ENCODE measurements at places on chromosomes 1 and 21.

- peak; percentile 38 for DNase-seq
Measured at GRCh38 chr1:177809819-177810218, 160.0 kb downstream of the SEC16B start.

DNA sequence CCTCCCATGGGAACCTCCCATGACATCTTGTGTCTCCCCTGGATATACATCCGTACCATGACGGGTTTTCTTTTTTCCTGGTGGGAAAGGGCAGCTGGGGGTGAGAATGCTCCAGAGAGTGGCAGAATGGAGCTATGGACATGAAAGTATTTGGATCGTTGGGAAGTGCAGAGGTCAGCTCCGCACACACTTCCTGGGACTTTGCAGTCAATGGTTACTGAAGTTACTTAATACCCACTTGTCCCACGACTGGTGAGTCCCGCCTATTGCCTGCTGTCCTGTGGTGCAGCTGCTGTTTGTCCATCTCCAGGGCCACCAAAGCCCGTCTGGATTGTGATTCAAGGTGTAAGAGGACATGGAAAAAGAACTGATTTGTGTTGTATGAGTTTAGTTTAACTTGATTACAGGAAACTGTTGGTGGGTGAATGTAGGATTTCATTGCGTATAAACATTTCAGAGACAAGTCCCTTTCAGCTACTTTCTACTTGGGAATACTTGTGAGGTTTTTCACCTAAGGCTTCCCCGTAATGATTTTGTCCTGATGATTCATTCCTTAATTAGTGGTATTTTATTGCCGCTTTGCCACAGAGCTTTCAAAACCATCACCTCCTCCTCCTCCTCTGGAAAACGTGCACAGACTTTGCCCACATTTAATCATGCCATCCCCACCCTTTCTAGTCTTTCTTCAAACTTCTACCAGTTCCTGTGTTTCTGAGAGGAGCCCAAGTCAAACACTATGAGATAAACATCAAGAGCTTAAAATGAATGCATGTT lies 308.8 kb downstream of the KIF26B start:
- DNase-seq = no peak

DNA sequence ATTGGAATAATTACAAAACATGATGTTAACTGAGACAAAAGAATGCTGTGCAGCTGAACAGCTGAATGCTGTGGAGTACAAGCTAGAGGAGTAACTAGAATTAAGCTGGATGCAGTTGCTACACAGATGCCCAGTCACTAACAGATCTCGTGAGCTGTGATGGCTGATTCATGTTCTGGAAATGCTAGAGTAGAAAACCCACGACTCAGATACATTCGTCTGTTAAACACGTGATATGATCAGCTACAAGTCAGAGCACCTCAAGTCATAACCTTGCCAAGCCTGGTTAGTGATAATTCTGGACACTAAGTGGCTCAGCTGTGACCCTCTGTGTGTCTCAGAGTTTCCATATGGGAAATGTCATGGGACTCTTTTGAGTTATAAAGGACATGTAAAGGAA lies 89.7 kb upstream of the ESRRG start:
- no peak for DNase-seq

GRCh38 chr1:205454903-205455335 lies 926 bp downstream of the BLACAT1 start:
- DNase-seq = no peak

GRCh38 chr1:76835203-76835602 lies 32.1 kb upstream of the ST6GALNAC5 start:
- no peak for DNase-seq

DNA sequence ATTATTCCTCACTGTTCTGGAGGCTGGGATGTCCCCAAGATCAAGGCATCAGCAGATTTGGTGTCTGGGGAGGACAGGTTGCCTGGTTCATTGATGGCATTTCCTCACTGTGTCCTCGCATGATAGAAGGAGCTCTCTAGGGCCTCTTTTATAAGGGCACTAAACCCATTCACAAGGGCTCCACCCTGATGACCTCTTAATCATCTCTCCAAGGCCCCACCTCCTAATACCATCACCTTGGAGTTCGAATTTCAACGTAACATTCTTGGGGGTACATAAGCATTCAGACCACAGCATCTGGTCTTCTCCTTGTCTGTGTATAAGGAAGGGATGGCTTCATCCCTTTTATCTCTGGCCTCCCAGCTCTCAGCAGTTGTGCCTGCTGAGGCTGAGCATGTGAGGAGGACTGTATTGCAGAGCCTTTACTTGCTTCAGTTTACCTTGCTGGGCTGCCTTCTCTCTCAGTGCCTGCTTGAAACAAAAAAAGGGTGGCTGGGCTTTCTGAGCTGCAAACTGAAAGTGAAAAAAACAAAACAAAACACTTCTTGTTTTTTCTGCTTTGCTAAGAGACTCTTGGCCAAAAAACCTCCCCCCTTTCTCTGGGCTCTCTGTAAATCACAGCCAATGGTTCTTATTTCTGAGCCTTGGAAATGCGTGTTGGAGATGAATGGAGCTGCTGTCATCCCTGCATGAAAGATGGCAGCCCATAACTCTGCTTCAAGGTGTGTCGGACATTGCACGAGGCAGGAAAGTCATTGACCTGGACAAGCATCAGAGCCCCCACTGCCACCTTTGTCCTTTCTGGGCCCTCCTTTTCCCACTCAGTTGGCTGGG lies 75.8 kb downstream of the RHOU start:
- no peak for DNase-seq

GRCh38 chr1:54354899-54355298 lies 51.3 kb downstream of the SSBP3 start:
- no peak for DNase-seq

DNA sequence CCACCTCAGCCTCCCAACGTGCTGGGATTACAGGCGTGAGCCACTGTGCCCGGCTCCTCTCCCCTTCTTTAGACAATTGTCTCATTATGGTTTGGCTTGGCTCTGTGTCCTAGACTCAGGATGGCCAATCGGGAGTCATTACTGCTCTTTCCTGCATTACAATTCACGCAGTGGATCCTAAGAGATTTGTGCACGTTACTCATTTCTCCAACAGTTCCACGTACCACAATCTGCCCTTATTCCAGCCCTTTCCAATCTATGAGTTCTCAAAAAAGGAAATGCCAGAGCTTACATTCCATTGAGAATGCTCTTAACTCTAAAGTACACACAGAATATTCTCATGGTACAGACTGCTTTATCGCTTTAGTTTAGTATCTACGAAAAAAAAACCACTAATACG lies 357.0 kb downstream of the GPATCH2 start:
- DNase-seq = no peak

GRCh38 chr1:216175714-216176113 lies 247.5 kb downstream of the USH2A start:
- DNase-seq = no peak

- no peak for DNase-seq
Measured at GRCh38 chr1:61332796-61333195, 250.4 kb downstream of the NFIA start.

GRCh38 chr1:77888781-77889642 lies 588 bp downstream of the NEXN start:
- DNase-seq = no peak

- DNase-seq = no peak
Measured at GRCh38 chr1:53158900-53159299, 16.5 kb upstream of the SLC1A7 start.

DNA sequence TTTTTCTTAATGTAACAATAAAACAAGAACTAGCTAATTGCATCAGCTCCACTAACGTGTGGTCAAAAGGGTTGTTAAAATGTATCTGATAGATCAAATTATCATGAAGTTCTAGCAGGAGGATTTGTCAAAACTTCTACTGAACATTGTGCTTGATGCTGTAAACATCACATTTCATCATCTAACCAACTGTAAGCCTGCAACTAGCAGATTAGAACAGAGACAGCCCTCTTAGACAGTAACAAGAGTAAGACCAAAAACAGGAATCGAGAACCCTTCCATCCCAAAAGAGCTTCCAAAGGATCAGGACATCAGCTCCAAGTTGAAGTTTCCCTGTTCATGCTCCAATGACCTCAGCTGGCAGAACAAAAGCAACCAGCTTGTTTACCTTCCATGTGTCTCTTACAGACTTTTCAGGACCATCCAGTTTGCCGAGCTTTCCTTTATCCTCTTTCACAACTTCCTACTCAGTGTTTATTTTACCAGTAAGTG lies 44.6 kb downstream of the NIBAN1 start:
- DNase-seq = no peak

DNA sequence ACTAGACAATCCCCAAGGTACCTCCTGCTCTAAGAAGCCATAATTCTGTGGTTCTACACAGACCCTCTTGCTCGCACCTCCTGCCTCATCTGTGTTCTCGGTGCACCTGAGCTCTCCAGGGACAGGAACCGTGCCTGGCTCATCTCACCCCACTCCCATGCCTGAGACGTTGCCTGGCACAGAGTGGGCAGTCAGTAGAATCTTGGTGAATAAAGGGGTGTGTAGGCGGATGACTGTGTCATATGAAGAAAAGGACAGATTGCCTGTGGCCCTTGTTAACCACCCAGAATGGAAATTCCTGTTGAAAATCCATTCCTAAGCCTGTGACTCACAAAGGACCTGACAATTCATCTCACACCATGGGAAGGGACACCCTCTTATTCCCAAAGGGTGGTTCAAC lies 92.9 kb downstream of the KCNN3 start:
- DNase-seq = no peak

DNA sequence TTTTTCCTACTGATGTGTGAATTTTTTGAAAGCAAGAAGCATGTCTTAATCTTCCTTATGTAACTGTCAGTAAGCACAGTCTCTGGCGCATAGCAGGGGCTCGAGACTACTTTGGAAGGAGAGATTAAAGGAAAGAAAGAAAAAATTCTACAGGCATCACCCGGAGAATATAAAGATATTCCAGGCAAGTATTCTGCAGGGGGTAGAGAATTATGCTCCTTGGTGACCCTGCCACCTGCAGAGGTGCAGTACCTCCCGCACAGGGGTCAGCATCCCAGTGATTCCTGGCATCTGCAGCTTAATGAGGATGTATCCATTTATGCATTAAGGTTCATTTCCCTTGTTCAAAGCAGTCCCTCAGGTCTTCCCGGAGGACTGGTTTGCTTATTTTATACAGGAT lies 87.6 kb upstream of the WLS start:
- DNase-seq = no peak

DNA sequence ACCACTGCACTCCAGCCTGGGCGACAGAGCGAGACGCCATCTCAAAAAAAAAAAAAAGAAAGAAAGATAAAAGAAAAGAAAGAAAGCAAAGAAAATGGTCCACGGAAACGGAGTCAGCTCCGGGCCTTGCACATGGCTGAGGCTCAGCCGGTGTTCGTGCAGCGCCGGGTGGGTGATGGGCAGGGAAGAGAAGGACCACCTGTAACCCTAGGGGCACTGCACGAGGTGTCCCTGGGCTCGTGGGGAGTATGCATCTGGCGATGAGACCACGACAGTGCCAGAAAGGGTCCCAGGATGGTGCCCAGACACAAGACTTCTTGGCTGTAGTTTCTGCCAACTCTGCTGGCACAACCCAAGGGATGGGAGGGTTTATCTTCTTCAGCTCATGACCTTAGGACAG lies 5.8 kb downstream of the CDA start:
- DNase-seq = no peak

Measured in GM12878 (cell line).